Tibial nerve (tissue), 4 donors: ENCODE measurements at places on chromosomes 4 and X.

DNA sequence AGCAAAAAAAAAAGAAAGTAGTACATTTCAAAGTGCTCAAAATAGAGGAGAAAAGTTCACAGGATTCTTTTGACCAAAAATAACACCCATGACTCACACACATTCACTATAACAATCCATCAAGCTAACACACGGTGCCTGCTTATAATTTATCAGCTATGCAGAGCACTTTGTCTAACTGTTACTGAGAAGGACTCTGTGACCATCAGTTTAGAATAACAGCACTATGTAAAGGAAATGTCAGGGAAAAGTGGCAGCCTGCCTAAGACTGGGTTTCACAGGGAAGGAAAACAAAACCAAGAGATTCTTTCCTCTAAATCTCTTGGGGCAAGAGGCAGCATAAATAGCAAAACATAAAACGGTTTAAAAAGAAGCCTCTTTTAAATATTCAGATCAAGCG is 54.8 kb downstream of the CCDC149 start:
- no peak for DNase-seq

GRCh38 chr4:30181918-30182317 is 538.3 kb upstream of the PCDH7 start:
- no peak for DNase-seq

- no peak for DNase-seq
These were observed 159.1 kb upstream of the PSAPL1 start for GRCh38 chr4:7593646-7594412.

DNA sequence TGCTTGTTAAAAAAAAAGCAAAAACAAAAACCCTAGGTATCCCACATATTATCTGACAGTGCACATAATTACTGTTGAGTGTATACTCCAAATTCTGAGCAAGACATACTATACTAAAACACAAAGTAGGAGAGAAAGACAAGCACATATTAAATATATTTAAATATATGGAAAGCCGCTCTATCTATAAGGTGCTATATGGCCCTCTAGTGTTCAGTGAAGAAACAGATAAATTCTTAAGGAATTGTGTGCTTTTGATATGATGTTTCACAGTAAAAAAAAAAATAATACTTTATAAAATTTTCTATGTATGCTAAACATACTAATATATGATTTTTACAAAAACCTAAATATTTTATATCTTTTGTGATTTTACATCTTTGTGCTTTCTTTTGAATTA is 137.8 kb downstream of the FBXW7 start:
- DNase-seq, result no peak

GRCh38 chr4:103075894-103076746 is 441 bp downstream of the SLC9B2 start:
- DNase-seq, result peak; percentile 38

- DNase-seq, result no peak
These were observed 848 bp downstream of the ACSL4 start for GRCh38 chrX:109732017-109732801.

GRCh38 chr4:16991450-16991849 is 93.0 kb upstream of the LDB2 start:
- DNase-seq, result no peak

- no peak for DNase-seq
These were observed 65.8 kb upstream of the PRPS1 start for GRCh38 chrX:107562482-107562881.
